ENCODE measurements at places on chromosomes 2 and 18.

- no peak for DNase-seq
Observed at GRCh38 chr18:77037567-77037966, 95.0 kb downstream of the MBP start.

DNA sequence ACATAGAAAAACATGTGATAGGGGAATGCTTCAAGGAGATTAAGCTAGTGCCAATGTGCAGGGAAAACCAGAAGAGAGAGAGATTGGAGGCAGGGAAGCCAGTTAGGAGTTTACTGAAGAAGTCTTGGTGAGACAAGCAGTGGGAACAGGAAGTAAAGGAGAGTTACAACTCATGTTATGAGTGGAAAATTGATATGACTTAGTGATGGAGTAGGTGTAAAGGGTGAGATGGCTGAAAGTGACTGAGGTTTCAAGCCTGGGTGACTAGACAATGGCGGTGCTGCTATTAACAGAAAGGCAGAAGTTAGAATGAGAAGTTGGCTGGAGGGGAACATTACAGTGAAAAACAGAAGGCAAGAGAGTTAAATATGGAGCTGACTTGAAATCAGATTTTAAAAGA, 16.5 kb downstream of the DOK1 start:
- no peak for DNase-seq

- no peak for DNase-seq
Observed at GRCh38 chr2:233983445-233983844, 66.3 kb downstream of the TRPM8 start.

DNA sequence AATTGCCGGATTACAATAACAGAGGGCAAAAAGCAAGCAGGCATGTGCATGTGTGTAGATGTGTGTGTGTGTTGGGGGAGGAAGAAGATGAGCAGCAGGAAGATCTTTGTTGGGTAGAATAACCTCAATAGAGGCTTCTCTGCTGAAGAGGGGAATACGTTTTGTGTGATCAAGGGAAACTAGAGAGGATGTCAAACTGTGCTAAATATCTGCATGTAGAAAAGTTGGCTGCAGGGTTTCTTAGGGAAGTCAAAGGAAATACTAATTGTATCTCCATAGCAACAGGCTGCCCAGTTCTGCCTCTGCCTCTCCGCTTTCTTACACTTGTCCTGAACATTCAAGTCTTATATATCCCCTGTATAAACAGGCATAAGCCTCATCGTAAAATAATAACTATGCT, 190.1 kb upstream of the RND3 start:
- DNase-seq, result no peak

GRCh38 chr2:202307690-202308089, 42.1 kb downstream of the NOP58 start:
- no peak for DNase-seq

DNA sequence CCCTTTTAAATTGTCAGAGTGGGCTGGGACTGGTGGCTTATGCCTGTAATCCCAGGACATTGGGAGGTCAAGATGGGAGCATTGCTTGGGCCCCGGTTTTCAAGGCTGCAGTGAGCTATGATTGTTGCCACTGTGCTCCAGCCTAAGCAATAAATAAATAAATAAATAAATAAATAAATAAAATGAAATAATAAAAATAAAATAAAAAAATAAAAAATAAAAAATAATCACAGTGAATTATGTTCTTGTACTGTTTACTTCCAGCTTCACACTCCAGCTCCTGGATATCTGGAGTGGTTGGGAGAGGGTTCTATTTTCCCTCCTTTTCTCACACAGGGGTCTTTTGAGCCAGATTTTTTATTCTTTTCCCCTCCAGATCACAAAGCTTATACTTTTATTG, 26.2 kb upstream of the PNPT1 start:
- no peak for DNase-seq

DNA sequence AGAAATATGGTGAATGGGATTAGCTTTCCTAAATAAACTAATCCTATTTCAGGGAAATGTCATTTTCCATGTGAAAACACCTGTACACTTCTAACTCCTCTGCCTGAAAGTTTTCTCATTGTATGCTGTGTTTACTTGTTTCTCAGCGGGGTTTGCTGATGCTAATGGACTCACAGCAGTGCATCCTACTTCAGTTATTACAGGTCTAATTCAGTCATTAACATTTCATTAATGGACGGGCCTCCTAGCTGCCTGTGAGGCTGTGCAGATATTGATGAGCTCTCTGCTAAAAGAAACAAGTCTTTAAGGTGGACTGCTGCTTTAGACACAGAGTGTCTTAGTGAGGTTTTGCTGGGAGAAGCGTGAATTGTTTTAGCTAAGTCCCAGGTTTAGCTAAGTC, 1342.0 kb upstream of the ZEB2 start:
- no peak for DNase-seq

All from NCI-H2029 treated with DMSO at 0.1 percent for 48 hours (cell line).